ENCODE measurements at places on chromosomes 3 and 15. TPM values are rescaled to one million over a fixed set of nuclear protein-coding genes. Genes with fewer than 3 reads are reported as not detected.

DNA sequence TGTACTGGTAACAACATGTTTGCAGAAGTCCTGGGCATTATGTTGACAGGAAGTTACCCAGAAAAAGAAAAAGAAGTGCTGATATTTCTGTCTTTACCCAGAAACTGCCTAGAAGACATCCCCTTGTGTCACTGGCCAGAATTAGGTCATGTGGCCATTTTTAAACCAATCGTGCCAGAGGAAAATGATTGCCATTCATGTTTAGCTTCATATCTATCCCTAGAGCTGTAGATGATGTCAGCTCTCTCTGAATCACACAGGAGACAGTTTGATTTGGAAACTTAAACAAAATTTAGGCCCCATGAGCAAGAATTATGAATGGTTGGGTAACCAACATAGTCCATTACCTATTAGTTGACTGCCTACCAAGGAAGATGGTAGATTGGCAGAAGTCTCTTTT is 8.9 kb upstream of the PLOD2 start:
- DNase-seq: no peak

GRCh38 chr15:99485153-99485961 is 80.4 kb upstream of the MEF2A start:
- DNase-seq: no peak

DNA sequence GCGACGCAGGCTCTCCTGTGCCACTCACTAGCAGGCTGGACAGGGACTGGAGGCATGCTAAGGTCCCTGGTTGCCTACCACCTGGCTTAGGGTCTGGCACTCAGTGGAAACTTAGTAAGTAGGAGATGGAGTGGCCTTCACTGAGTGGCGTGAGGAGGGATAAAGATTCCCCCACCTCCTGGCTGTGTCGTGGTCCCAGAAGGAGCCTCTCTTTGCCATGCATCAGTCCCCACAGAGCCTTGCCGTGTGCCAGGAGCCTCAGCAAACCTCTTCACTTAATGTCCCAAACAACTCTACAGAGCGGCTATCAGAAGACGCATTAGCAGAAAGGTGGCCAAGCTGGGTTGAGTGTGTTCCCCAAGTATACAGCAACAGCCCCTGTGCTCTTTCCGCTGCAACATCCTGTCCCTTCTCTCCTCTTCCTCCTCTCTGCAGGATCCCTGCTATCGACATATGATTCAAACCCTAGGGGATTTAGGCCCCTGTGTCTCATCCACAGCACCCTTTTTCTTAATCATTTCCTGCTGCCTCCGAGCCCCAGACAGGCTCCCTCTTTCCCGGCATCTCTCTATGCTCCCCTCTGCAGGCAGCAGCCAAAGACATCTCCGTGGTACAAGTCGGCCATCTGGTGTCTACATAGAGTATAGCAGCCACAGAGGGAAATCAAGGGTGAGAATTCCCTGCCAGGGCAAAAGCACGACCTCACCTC is 66.7 kb downstream of the SLC6A1 start:
- DNase-seq: peak; percentile 67

GRCh38 chr3:193837347-193837827 is 244.4 kb downstream of the OPA1 start:
- DNase-seq: no peak

DNA sequence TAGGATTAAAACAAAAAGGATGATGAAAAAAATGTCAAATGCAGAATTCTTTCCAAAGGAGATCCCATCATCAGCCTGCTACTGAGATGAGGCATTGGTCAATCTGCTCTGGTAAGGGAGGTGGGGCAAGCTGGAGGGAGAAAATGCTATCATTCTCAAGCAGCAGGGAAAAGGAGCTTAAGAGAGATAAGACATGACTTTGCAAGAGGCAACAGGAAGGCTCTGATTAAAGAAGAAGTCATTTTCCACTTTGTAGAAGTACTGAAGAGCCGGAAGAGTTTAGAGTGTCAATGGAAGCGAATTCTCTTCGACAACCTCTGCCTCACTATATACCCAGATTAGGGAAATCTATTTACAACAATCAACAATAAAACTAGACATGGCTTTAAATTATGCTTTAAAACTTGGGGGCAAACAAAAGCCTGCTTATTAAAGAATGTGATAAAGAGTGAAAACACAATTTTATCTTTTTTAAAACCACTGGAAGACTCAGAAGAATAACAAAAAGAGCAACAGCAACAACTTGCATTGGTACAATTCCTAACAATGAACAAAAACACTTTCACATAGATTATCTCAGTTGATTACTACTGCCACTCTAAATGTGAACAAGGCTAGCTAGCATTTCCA is 81.8 kb upstream of the NANOGP8 start:
- no peak for DNase-seq

DNA sequence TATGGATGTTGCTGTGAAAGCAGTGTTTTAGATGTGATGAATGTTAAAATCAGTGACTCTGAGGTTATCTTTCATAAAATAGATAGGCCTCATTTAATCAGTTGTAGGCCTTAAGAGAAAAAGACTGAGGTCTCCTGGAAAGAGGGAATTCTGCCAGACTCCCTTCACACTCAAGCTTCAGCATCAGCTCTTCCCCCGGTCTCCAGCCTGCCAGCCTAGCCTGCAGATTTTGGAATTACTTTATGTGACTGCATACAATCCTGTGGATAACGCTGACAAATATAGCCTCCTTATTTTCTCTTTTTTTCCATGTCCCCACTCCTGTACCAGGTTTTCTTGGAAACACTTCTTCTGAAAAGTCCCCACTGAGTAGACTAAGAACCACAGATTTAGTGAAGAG is 510.3 kb downstream of the GBE1 start:
- no peak for DNase-seq

DNA sequence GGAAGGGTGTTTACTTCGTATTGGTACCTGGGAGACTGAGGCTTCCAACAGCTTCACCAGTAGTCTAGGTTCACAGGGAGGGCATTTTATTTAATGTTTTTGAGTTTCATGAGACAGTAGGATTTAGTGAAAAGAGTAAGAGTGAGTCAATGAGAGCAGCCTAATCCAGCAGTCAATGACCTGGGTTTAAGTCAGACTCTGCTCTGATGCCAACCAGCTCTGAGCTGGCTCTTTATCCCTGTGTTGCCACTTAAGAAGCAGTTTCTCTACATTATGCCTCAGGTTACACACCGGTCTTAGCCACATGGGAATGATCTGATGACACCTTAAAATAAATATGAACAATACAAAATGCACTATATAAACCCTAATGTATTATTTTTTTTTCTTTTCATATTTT is 59.4 kb upstream of the KCNMB2 start:
- no peak for DNase-seq

GRCh38 chr3:16460886-16461285 is 52.6 kb downstream of the RFTN1 start:
- DNase-seq: no peak

GRCh38 chr15:63358241-63359029 is 23.2 kb downstream of the CA12 start:
- no peak for DNase-seq

GRCh38 chr15:30878515-30878914 is 25.2 kb upstream of the FAN1 start:
- no peak for DNase-seq

- no peak for DNase-seq
Measured at GRCh38 chr3:116165135-116165534, 280.2 kb downstream of the LSAMP start.

DNA sequence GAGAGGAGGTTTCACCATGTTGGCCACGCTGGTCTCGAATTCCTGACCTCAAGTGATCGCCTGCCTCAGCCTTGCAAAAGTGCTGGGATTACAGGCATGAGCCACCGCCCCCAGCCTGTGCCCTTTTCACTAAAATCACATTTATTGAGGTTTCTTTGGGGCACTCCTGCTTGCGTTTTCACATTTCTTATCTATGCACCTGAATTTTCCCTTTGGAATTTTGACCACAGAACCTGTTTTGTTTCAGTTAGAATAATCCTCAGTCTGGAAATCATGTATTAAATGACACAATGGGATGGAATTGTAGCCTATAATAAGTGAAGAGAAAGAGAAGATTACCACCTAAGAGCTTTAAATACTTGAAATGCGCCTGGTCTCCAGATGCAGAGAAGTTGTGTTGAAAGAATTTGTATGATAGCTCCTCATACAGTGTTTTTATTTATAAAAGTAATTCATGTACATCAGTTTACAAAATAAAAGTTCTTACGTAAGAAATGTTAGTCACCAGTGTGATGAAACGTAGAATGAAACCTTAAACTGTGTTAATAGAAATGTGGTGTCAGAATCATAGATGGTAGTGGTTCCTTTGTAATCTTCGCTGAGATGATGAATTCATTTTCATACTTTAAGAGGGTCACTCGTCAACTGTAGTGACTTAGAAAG is 107.0 kb downstream of the TCF12 start:
- no peak for DNase-seq

DNA sequence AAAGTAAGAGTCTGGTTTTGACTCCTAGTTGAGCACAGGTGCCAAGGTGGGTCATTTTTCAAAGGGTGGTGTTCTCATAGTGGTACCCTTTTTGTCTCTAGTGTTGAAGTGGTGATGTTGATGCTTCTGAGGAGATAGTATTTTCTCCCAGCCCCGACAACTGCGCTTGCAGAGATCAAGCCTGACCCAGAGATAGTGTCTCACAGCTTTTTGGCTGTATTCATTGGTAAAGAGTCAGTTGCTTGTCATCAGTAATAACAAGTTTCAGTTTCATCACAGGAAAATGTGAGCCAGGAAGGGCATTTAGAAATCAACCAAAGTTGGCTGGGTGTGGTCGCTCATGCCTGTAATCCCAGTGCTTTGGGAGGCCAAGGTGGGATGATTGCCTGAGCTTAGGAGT is 139.3 kb downstream of the NFKBIZ start:
- no peak for DNase-seq

- DNase-seq: no peak
Measured at GRCh38 chr15:65612949-65613744, 2.2 kb upstream of the INTS14 start.

GRCh38 chr3:125440559-125440955 is 65.4 kb upstream of the ZNF148 start:
- no peak for DNase-seq

- no peak for DNase-seq
Measured at GRCh38 chr15:77819048-77819850, 186.5 kb upstream of the LINGO1 start.

- DNase-seq: no peak
Measured at GRCh38 chr3:67635257-67635656, 19.2 kb downstream of the SUCLG2 start.

GRCh38 chr15:65533057-65533756 is 2.9 kb downstream of the HACD3 start:
- no peak for DNase-seq

GRCh38 chr15:59656897-59657634 is at the start of gene GTF2A2:
TSS of gene GTF2A2 (minus strand) at chr15:59657515. CDS start at chr15:59652277, 5,238 bp downstream.
- peak; percentile 95 for DNase-seq

DNA sequence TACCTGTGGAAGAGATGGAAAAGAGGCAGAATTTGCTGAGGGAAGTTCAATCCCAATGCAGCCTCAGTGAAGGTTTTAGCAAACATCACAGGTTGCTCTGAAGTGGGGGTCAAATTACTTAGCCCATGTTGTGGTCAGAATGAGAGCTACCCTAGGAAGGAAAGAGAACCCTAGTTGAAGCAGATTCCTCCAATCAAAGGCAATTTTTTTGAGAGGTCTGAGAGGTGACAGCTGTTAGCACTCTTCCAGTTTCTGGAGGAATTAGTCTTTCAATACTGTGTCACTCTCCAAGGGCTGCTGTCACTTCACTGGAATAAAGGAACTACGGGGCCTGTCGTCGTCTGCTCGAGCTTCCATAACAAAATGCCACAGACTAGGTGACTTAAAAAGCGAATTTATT is 584.2 kb upstream of the DPPA4 start:
- DNase-seq: no peak

- no peak for DNase-seq
Measured at GRCh38 chr3:33363113-33363800, 76.9 kb downstream of the UBP1 start.

- no peak for DNase-seq
Measured at GRCh38 chr15:56936929-56937328, 18.5 kb downstream of the TCF12 start.

The FSIP1 gene
- total RNA-seq: 4.4 TPM

The ZNF774 gene
- total RNA-seq: 4.4 TPM

The KNG1 gene
- 0.15 TPM for total RNA-seq

The ZDHHC23 gene
- total RNA-seq: 2.6 TPM

The TASOR gene
- total RNA-seq: 24.2 TPM

The CNTN4 gene
- total RNA-seq: 4.7 TPM

The CP gene
- total RNA-seq: 22.7 TPM

The SYNPR gene
- total RNA-seq: not detected

The ZNF619 gene
- 3.0 TPM for total RNA-seq

The LDHAL6B gene
- not detected for total RNA-seq
